ENCODE measurements at places on chromosomes 5 and 9. TPM values are rescaled to one million over a fixed set of nuclear protein-coding genes. Genes with fewer than 3 reads are reported as not detected.

DNA sequence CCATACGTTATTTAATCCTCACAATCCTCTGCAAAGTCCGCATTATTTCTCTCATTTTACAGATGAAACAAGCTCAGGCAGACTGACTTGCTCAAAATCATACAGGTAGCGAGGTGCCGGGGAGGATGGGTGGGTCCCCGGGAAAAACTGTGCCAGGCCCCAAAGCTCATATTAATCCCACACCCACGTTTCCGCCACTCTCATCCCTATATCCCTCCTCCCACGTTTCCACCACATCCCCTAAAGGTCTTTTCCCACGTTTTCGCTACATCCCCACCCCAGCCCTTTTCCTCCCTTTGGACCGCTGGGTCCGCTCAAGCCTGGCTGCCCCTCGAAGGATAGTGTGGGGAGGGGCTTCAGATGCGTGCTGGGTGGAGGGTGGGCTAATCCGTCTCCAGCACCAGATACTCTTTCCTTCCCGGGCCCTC, 434 bp upstream of the FSD1L start:
- no peak for DNase-seq

DNA sequence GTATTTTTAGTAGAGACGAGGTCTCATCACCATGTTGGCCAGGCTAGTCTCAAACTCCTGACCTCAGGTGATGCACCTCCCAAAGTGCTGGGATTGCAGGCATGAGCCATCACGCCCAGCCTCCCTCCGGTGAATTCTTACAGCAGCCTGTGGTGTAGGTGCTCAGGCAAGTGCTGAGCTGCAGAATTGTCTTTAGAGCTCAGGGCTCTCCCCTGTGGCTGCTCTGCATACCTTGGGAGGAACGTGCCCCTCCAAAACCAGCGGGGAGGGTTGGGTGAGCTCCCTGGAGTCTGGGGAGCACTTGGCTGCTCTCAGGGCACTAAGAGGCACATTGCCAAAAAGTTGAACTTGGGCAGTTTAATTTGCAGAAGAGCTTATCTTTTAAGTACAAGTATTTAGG, 29.4 kb downstream of the SECISBP2 start:
- DNase-seq = no peak

DNA sequence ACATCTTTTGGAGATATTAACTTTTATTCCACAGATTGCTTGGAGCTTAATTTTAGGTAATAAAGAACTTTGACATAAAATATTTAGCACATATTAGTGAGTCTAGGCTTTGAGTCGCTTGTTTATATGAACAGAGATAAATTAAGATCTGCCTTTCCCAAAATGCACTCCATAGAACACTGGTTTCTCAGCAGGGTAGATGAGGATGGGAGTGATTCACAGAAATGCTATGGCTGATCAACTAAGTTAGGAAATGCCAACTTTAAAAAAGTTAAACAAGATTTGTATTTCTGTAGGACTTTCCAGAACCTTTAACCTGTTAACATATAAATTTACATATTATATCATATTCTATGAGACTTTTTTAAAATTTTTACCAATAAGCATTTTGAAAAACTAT, 65.2 kb downstream of the STARD4 start:
- no peak for DNase-seq

DNA sequence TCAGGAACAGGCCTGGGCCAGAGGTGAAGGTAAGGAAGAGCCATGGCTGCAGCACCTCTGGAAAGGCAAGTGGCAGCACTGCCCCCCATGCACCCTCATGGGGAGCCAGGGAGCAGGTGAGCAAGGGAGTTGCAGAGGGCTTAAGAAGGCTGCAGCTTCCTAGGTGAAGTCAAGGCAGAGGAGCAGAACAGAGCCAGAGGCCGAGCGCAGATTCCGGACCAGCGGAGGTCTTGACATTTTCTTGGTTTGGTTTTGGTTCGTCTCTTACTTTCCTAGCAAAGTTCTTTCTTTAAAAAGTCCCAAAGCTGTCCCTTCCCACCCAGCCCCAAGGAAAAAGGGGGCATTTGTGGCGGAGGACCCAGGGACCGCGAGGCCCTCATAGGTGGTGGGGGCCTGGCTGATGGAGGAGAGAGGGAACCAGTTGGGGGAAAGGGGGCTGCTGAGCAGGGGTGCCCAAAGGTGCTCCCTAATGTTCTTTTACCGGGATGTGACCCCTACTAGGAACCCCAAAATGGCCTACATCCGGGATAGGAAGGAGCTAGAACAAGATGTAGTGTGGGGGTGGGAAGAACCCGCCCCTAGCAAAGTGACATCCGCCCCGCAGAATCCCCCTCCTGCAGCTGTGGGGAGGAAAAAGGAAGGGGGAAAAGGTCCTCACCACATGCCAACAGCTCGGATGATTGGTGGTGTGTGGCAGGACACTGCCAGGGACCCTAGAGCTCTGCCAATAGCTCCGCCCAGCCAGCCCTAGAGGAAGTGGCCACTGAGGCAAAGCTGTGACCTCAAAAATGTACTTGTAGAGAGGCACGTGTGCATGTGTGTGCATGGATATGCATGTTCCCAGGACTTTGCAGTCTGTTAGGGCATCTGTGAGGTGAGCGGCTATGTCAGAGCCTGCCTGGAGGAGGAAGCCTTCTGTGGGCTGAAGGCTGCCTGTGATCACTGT, 914 bp upstream of the CD72 start:
- DNase-seq = no peak

The LCN1 gene
- not detected for polyA plus RNA-seq

- no peak for DNase-seq
Measured at GRCh38 chr5:88502179-88503040, 233.8 kb upstream of the TMEM161B start.

The PCDHA5 gene
- not detected for polyA plus RNA-seq

- DNase-seq = no peak
Measured at GRCh38 chr9:114854736-114855355, 49.0 kb upstream of the TNFSF15 start.

GRCh38 chr9:95343725-95344287, 26.3 kb upstream of the FANCC start:
- no peak for DNase-seq

The TLX3 gene
- not detected for polyA plus RNA-seq

- DNase-seq = no peak
Measured at GRCh38 chr5:181219262-181220177, 3.6 kb upstream of the TRIM41 start.

The GNPDA1 gene
- 25.8 TPM for polyA plus RNA-seq

GRCh38 chr5:111095982-111096381, 3.8 kb downstream of the WDR36 start:
- no peak for DNase-seq

GRCh38 chr5:89901346-89901745, 508.2 kb downstream of the CETN3 start:
- no peak for DNase-seq

- DNase-seq = peak; percentile 6
Measured at GRCh38 chr5:138274189-138274853, at the start of gene GFRA3. Gene GFRA3, minus strand, starts transcription at chr5:138274621. Its CDS starts 197 bp downstream, at chr5:138274424.

DNA sequence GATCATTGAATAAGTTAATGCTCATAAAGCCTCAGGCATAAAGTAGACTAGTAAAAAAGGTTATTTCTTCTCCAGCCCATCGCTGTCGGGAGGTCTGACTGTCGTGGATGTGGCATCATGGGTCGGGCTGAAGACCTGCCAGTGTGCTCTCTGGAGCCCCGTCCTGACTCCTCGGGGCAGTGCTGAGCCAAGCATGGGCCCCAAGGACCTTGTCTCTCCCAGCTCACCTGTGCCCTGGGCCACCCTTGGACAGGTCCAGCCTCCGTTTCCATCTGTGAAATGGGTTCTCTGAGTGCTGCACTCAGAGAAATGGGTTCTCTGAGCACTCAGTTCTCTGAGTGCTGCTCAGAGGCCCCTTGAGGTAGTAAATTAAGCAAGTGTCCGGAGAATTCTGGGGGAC, 269.0 kb downstream of the GADD45G start:
- no peak for DNase-seq

The MLLT3 gene
- 62.9 TPM for polyA plus RNA-seq

The C9orf50 gene
- polyA plus RNA-seq = not detected

- DNase-seq = no peak
Measured at GRCh38 chr9:32092031-32092430, 292.4 kb upstream of the ACO1 start.

DNA sequence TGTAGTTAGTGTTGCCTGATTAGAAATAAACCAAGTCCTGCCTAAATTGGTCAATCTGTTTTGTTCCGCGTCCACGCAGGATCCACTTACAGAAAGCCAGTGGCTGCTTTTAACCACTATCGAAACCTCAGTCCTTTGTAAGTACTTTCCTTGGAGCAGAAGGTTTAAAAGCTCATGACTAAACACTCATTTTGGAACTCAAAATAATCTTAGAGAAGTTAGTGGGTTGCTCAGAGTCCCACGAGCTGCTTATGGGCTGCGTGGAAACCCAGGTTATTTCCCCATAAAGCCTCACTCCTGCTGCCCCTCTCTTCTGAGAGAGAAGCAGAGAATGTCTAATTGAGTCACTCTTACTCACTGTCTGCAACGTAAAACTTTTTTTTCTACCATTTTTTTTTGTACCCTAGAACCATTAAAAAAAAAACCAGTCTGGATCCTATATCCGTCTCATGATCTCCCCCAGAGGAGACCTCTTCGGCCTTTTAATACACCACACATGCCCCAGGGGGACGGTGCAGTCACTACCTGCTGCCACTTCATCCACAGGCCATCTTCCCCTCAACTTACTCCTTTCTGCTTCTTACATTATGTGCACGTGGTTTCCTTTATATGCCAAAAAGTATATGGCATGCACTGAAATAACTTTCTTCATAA, 7.6 kb downstream of the BASP1 start:
- DNase-seq = no peak

GRCh38 chr5:150350524-150351344, 6.8 kb upstream of the TCOF1 start:
- peak; percentile 36 for DNase-seq

GRCh38 chr5:1139331-1140170, 27.7 kb upstream of the SLC12A7 start:
- DNase-seq = no peak

- DNase-seq = no peak
Measured at GRCh38 chr9:20355022-20355421, 267.3 kb downstream of the MLLT3 start.

The TRUB2 gene
- 23.4 TPM for polyA plus RNA-seq

All from muscle of arm (tissue), 14 donors.